ENCODE measurements at places on chromosomes 6 and 20. TPM values are rescaled to one million over a fixed set of nuclear protein-coding genes. Genes with fewer than 3 reads are reported as not detected.

PRELID3B gene
- 50.7 TPM for total RNA-seq

ZSCAN9 gene
- total RNA-seq, result 18.6 TPM

SLC22A2 gene
- total RNA-seq, result not detected

DPPA5 gene
- not detected for total RNA-seq

COL9A3 gene
- 1.8 TPM for total RNA-seq

MLN gene
- not detected for total RNA-seq

NR2E1 gene
- total RNA-seq, result not detected

B4GALT5 gene
- 63.4 TPM for total RNA-seq

TRIM10 gene
- total RNA-seq, result not detected

SLC32A1 gene
- not detected for total RNA-seq

SPATS1 gene
- not detected for total RNA-seq

PBOV1 gene
- not detected for total RNA-seq

NNAT gene
- 13.8 TPM for total RNA-seq

PAX1 gene
- total RNA-seq, result not detected

LRRN4 gene
- total RNA-seq, result 19.4 TPM

SEL1L2 gene
- not detected for total RNA-seq

CRISP3 gene
- total RNA-seq, result not detected

COL9A1 gene
- not detected for total RNA-seq

OR12D3 gene
- total RNA-seq, result not detected

SLC26A8 gene
- total RNA-seq, result not detected

HLA-DPA1 gene
- total RNA-seq, result 12.8 TPM

ZNF831 gene
- not detected for total RNA-seq

VSX1 gene
- total RNA-seq, result not detected

IL20RA gene
- 0.48 TPM for total RNA-seq

LTV1 gene
- 16.2 TPM for total RNA-seq

MEI4 gene
- not detected for total RNA-seq

RREB1 gene
- 27.3 TPM for total RNA-seq

PLEKHG1 gene
- 104 TPM for total RNA-seq

CALHM4 gene
- total RNA-seq, result not detected

ECHDC1 gene
- 54.0 TPM for total RNA-seq

PERP gene
- total RNA-seq, result 58.1 TPM

SLPI gene
- not detected for total RNA-seq

MOXD1 gene
- total RNA-seq, result 7.5 TPM

PNLDC1 gene
- not detected for total RNA-seq

RAB23 gene
- 9.4 TPM for total RNA-seq

MOG gene
- total RNA-seq, result not detected

PLA2G7 gene
- 0.10 TPM for total RNA-seq

LRFN2 gene
- total RNA-seq, result not detected

DEFB127 gene
- not detected for total RNA-seq

GPX5 gene
- total RNA-seq, result not detected

LHFPL5 gene
- not detected for total RNA-seq

IFNGR1 gene
- total RNA-seq, result 77.8 TPM

C20orf202 gene
- total RNA-seq, result not detected

PLG gene
- not detected for total RNA-seq

BTNL2 gene
- not detected for total RNA-seq

FAM83C gene
- not detected for total RNA-seq

PAK5 gene
- total RNA-seq, result not detected

FAM217B gene
- total RNA-seq, result 4.6 TPM

SPTLC3 gene
- 0.15 TPM for total RNA-seq

RIPOR2 gene
- total RNA-seq, result not detected

LY6G5C gene
- total RNA-seq, result 3.7 TPM

DYNLT2 gene
- total RNA-seq, result 0.48 TPM

NKX2-2 gene
- total RNA-seq, result not detected

GTF3C6 gene
- total RNA-seq, result 49.3 TPM

Measured in glomerular endothelial cell (primary cell).